Effector CD4-positive, alpha-beta T cell (primary cell): ENCODE measurements at places on chromosomes 4 and X.

GRCh38 chrX:68865926-68866325 is 37.1 kb downstream of the EFNB1 start:
- no peak for DNase-seq

GRCh38 chr4:23269566-23269965 is 576.8 kb downstream of the GBA3 start:
- DNase-seq, result no peak

DNA sequence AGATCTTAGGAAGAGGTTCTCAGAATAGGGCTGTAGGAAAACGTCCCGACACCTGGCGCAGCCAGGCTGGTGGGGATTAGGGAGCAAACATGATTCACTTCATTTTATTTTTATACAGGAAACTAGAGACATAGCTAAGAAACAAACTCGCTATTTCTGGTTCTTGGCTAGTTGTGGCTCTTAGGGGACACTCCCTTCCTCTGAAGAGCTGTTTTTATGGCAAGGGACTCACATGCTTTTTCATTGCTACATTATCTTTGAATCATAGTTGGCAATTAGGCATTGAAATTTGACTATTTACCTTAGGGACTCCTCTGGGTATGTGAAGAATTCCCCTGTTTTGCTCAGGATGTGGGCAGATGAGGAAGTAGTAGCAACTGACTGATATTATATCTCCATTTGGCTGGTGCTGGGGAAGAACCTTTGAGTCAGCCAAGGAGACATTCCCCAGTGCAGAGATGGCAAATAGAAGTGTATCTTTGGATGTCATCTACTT is 174.5 kb downstream of the SMIM20 start:
- no peak for DNase-seq

DNA sequence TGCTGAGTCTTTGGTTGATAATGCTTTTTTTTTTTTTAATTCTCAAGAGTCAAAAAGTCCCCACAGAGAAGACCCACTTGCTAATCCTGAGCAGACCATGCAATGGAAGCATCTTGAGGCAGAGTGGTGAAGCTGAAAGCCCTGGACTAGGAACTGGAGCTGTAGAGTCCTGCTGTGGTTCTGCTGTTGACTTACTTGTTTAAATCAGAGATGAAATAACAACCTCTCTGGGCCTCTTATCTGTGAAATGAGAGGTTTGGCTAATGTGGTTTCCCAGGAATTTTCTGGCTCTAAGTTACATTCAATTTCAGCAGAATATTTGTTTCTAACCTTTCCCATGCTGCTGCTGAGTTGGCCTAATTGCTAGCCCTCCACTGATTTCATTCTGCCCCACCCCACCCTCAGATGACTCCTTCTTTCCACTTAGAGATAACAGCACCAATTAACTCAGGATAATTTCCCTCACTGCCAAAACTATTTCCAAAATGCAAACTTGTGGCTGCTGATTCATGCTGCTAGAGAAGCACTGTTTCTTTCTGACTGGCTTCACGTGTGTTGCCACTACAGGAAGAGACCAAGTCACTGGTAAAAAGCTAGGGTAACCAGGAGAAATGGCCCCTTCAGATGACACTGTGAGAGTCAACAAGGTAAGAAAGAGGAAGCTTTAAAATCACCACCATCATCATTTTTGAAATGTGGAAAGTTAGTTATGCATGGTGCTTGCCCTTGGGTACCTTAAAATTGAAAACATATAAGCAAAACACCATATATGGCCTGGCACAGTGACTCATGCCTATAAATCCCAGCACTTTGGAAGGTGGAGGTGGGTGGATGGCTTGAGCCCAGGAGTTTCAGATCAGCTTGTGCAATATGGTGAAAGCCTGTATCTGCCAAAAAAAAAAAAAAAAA is 326.4 kb downstream of the DCHS2 start:
- DNase-seq, result no peak
